ENCODE measurements at places on chromosomes 1 and 21. TPM values are rescaled to one million over a fixed set of nuclear protein-coding genes. Genes with fewer than 3 reads are reported as not detected.

DNA sequence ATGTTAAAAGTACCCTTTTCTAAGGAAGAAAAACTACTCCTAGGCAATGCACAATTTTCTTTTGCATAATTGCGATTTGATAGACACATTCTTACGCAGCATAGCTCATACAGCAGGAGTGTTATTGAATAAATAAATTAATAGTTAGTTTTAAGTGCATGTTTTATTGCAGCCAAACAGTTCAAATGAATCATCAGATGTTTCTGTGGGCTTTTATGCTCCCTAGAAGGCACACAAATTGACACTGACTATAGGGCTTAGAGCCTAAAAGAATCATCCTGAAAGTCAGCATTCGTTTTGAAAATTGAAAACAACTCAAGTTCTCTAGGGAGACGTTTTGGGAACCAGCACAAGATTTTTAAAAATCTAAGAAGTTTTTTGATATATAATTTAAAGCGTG, 411.9 kb downstream of the HLX start:
- DNase-seq = no peak

- DNase-seq = no peak
Observed at GRCh38 chr1:160436966-160437365, 36.6 kb downstream of the VANGL2 start.

DNA sequence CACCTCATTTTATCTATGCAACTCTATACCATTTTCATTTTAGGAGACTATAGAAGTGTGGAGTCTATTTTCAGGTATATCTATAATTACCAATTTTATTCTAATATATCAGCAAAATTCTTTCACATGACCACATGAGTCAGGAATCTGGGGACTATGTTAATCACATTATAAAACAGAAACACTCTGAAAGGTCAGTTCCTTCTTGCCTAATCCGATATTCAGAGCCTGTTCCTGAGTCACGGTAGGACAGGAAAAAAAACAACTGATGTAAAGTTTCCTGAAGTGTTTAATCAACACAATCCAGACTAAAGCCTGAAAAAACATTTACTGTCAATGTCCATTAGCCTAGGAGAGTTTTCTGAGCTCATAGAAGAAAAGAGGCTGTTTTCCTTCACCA, 1902.3 kb downstream of the NCAM2 start:
- DNase-seq = peak; percentile 47

DNA sequence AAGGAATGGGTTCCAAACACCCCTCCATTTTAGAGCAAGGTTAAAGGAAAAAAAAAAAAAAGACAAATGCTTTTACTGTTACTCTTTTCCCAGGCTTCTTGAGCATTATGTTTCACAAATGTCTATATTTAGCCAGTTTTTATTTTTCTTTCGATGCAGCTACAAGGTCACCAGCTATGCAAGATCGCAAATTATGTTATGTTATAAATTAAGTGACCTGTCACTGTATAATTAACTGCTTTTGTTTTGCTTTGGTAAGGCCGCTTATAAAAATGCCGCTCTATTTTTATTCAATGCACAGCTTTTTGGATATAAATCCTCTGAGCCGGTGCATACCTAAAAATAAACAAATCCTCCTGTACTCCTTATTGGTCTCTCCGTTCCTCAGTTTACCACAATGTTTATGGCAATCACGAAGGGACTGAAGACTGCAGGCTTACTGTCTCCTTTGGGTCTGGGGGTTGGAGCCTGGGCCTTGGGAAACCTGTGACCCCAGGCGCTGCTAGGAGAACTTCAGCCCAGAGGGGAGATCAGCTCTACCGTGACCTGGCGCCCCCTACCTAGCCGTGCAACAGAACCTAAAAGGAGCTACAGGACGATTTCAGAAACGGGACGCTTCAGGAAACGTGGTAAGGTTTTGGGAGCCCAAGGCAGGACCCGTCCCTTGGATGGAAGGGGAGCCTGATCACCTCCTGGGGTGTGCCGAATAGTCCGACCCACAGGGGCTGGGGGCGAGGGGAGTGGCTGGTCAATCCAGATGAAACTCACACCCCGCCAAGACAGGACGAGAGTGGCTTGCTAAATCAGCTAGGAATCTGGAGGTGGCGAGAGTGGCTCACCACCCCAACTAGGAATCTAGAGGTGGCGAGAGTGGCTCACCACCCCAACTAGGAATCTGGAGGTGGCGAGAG, 101.2 kb upstream of the CD55 start:
- DNase-seq = no peak

DNA sequence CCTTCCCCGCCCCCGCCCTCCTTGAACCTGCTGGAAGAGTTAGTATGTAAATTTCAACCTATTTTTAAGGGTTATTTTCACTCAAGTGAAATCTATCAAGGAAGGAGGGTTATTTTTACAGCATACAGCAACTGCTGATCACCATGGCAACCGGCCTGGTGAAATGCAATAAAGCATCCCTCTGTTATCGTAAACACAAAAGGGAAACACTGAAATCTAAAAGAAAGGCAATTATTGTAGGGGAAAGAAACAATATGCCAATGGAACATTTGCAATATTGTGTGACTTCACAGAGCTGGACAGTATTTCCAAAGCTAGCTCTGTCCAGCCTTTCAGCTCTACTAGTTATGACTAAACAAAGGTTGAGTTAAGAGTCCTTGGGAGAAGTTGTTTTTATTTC, 588.3 kb upstream of the PBX1 start:
- DNase-seq = no peak

DNA sequence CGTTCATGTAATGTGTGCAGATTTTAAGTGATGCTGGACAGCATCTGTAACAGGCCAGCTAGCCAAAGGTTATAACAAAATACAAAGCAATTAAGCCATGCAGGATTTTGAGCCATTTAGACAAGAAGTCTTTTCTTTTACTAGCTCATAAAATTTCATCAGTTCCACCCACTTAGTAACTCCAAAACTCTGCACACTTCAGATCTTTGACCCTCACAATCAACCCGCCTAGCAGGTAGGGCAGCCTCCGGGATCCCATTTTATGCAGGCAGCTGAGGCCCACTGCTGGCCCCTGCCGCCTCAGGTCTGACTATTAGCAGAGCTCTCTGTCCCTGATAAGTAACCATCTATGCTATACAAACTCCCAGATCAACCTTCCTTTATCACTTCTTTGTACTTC, 9.2 kb downstream of the LBR start:
- no peak for DNase-seq

The S100PBP gene
- total RNA-seq = 16.8 TPM

The UBE2Q1 gene
- total RNA-seq = 32.8 TPM

The CBR3 gene
- 15.2 TPM for total RNA-seq

The HAO2 gene
- total RNA-seq = not detected
